ENCODE measurements at places on chromosomes 2 and 18.
A peak's percentile ranks its signal among the peaks of the same experiment; 100 is the strongest.

GRCh38 chr2:641164-641871, 35.9 kb downstream of the TMEM18 start:
- peak; percentile 25 for DNase-seq

GRCh38 chr2:127726158-127726880, 25.0 kb downstream of the SFT2D3 start:
- no peak for DNase-seq

- DNase-seq: no peak
These were observed 324.1 kb downstream of the DLGAP1 start for GRCh38 chr18:4130734-4131719.

DNA sequence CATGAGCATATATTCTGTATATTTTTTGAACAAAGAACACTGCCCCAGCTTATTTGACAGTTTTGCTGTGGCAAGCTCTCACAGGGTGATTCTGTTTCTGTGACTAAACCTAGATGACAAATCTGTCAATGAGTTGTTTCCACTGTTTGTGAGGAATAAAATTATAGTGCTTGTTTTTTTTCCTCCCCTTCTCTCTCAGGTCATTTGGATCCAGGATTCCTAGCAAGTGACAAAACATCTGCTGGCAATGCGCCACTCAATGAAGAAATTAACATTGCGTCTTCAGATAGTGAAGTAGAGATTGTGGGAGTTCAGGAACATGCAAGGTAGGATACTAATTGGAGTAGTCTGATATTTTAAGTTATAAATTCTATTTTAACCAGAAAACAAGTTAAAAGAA, 149.3 kb downstream of the HAUS1 start:
- no peak for DNase-seq

DNA sequence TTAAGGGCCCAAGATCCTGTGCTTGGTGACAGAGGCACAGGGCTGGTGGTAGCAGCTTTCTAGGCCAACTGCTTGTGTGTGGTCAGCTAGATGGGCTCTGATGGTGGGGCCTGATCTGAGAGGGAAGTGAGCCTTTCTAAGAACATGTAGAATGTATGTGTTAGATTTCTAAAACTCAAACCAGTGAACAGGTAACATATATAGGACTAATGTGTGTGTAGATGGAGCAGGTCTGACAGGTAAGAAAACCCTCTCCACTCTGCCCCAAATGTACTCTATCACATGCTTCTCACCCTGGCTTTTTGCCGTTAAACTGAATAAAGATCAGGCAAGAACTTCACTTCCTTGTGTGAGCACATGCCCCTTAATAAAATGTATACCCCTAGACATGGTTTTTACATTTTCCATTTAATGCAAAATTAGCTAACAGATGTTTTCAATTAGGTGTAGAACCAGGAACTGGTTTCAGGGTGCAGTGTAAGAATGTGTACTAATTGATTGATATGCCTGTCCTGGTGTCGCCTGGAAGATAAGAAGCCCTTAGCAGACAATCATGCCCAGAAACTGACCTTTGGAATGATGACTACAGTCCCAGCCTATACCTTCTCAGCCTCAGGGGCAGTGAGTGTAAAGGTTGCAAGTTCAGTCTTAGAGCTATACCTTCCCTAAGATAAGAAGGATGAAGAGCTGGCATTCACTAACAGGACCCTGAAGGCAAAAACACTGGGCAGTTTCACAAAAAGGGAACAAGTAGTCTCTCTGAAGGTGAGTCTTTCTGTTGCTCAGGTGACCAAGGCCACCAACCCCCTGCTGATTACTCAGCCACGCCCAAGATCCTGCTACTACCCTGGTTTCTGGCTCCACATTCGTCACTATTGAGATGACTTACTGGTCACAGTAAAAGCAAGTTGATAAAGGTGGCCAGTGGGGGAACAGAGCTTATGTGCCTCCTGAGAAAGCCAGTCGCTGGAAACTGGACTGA, 71.2 kb downstream of the SPATS2L start:
- DNase-seq: no peak

DNA sequence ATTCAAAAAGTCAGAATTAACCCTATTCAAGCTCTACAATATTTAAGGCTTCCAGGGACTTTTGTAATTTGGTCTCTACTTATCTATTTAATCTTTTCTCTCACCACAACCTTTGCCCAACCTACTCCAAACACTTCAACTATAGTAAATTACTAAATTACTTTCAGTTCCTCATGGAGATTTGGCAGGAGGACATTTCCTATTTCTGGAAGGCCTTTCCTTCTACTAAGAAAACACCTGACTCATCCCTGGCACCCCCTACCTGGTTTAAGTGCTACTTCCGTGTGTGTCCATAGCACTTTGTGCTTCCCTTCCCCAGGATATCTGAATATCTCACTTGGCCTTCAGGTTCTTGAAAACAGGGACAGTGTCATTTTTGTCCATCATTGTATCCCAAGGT, 96.3 kb downstream of the UPP2 start:
- no peak for DNase-seq

- DNase-seq: no peak
These were observed 14.9 kb upstream of the KLF11 start for GRCh38 chr2:10028407-10028987.

DNA sequence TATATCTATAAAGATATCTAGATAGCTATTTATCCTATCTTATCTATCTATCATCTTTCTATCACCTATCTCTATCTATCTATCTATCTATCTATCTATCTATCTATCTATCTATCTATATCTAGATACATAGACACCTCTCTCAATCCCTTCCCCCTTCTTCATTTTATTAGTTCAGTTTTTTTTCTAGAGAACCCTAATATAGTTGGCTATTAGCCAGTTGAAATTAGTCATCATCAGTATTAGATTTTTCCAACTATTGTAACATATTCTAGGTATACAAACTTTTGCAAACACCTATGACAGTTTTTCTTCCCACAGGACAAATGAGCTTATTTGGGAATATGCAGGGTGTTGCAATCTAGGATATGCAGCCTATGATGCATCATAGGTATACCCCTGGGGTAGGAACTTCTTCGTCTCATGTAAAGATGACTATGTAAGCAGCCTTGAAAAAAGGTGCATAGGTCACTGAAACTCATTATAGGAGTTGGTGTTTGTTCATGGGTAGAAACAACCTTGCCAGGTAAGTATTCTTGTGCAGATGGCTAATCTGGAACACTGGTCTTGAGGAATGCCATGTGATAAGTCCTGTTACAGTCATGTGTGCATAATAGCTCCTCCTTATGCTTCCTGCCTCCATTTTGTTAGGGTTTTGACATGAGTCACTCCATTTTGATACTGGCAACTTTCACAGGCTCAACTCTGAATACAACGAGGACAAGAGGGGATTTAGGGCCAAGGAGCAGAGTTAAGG, 160.7 kb upstream of the ZSWIM2 start:
- no peak for DNase-seq

DNA sequence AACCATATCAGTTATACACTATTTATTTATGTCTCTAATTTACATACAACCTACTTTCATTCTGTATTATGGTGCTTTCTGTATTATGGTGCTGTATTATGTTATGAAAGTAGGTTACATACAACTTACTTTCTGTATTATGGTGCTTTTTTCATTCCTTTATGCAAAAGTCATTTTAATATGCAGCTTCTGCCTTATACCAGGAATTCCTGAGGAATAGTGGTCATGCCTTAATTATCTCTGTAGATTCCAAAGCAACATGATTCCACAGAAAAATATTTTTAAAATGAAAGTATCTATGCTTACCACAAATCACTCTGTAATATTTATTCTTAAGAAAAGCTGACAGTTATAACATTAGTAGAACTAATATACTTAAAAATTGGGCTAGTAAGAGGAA, 922.0 kb upstream of the NRXN1 start:
- no peak for DNase-seq

DNA sequence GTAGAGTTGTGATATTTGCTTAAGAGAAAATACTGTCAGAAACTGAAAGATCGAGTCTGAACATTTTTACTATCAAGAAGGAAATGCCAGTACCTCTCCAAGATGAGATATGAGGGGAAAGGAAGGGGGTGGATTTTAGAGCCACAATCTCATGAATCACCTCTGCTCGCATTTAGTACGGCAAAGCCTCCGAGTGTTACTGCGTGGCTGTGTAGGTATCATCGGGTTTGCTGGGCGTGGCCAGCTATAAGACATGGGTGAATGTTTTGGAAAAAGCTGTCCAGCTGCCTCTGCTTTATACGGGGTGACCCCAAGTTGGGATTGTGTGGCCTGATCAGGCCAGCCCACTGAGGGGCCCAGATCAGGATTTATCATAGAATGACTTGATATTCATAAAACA, 826.4 kb downstream of the SOCS6 start:
- DNase-seq: no peak

- no peak for DNase-seq
These were observed 71.7 kb upstream of the RBMS1 start for GRCh38 chr2:160565099-160565845.

- no peak for DNase-seq
These were observed 224.9 kb downstream of the ASXL3 start for GRCh38 chr18:33802955-33803354.

DNA sequence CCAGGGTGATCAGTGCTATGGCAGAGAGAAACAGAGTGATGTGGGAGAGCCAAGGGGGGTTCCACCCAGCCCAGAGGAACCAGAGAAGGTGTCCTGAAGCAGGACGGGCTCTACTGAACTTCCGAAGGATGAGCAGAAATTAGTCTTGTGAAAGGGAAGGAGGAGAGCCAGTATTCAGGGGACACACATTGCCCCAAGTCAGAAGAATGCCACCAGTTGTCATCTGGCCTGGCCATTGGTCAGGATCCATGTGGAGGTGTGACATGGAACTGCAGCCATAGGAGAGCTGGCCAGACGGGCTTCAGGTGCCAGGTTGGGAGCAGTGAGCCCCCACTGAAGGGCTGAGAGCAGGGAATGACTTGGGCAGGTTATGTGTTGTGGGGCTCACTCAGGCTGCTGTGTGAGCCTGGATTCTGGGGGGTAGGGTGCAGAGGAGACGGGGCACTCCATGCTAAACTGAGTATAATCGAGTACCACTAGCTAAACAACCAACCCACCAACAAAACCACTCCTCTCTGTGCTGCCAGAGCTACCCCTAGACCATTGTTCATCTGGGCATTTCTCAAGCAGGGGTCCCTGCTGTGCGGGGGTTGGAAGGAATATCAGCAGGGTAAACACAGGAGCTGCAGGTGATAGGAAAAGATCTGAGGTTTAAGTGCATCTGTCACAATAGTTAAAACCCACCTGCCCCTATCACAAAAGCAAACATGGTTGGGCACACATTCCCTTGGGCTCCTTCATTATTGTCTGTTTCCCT, 25.3 kb downstream of the MARCO start:
- no peak for DNase-seq

GRCh38 chr2:120354467-120354866, 8.5 kb downstream of the INHBB start:
- no peak for DNase-seq

All from H9 (cell line).